ENCODE measurements at places on chromosomes 4 and X.
A peak's percentile ranks its signal among the peaks of the same experiment; 100 is the strongest.

DNA sequence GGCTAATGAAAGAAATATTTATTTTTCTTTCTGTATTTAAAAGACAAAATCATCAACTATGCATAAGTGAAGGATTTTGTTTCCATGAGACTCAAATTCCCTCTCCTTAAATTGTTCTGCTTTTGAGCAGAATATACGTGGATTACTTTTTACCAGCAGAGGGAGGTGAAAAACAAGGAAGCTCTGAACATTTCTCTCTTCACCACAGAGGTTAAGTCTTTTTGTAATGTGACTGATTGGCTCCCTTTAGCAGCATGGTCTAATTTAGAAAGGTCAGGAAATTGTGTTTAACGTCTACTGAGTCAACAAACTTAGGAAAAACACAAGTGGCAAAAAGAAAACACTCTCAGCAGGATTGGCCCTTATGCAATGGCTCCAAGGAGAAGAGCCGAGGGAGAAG, 55.1 kb upstream of the F9 start:
- no peak for DNase-seq

GRCh38 chr4:80335554-80336358, at the start of gene CFAP299:
CFAP299 (plus strand) TSS chr4:80335730.
- DNase-seq, result peak; percentile 58

GRCh38 chr4:163697121-163697520, 202.6 kb downstream of the TMA16 start:
- no peak for DNase-seq

GRCh38 chr4:18366892-18367291, 345.3 kb upstream of the LCORL start:
- DNase-seq, result no peak

DNA sequence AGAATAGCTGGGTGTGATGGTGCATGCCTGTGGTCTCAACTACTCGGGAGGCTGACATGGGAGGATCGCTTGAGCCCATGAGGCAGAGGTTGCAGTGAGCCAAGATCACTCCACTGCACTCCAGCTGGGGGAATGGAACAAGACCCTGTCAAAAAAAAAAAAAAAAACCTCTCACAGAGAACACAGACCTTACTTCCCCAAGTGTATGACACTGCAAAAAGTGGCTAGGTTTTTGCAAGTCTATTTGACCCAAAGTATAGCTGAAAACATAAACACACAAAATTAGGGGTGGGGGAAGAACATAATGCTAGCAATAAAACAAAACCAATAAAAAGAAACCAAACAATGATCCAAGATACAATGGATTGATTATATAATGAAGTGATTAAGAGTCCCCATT, 6.7 kb downstream of the LAMP2 start:
- no peak for DNase-seq

- no peak for DNase-seq
These were observed 414.9 kb upstream of the PITX2 start for GRCh38 chr4:111037591-111038360.

Measured in hematopoietic multipotent progenitor cell treated with erythropoietin and hydrocortisone succinate and interleukin-3 and kit ligand, for 17 days (in vitro differentiated cells).